ENCODE measurements at places on chromosomes 11 and 22.

DNA sequence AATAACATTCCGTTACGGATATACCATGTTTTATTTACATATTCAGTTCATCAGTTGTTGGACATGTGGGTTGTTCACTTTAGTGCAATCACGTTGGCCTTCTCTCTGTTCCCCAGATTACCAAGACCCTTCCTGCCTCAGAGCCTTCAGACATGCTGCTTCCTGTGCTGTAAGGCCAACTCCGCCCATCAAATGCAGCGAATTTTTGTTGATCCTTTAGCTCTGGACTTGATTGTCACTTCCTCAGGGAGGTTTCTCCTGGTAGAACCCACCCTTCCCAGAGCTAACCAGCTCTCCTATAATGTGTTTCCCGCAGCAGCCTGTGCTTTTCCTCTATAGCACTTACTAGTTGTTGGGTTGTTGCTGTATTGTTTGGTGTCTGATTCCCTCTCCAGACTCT is 39.4 kb downstream of the SWAP70 start:
- DNase-seq: peak; percentile 47

- DNase-seq: peak; percentile 69
These were observed 6.0 kb upstream of the SUSD2 start for GRCh38 chr22:24175160-24175808.

GRCh38 chr11:13308704-13309103 is 31.1 kb downstream of the BMAL1 start:
- DNase-seq: no peak

GRCh38 chr22:49825944-49826602 is 1.6 kb downstream of the BRD1 start:
- DNase-seq: peak; percentile 44
